ENCODE measurements at places on chromosomes 5 and 9. TPM values are rescaled to one million over a fixed set of nuclear protein-coding genes. Genes with fewer than 3 reads are reported as not detected.
A peak's percentile ranks its signal among the peaks of the same experiment; 100 is the strongest.

GRCh38 chr9:81861644-81862043, 66.6 kb upstream of the SPATA31D4 start:
- no peak for DNase-seq
- H3K27me3 ChIP-seq = no peaks in the 10 kb centered on the region
- H3K27ac ChIP-seq = no peak overlapping the region
- H3K4me1 ChIP-seq = no peaks in the 10 kb centered on the region
- H3K36me3 ChIP-seq = no peaks in the 10 kb centered on the region
- H3K4me3 ChIP-seq = no peak overlapping the region

DNA sequence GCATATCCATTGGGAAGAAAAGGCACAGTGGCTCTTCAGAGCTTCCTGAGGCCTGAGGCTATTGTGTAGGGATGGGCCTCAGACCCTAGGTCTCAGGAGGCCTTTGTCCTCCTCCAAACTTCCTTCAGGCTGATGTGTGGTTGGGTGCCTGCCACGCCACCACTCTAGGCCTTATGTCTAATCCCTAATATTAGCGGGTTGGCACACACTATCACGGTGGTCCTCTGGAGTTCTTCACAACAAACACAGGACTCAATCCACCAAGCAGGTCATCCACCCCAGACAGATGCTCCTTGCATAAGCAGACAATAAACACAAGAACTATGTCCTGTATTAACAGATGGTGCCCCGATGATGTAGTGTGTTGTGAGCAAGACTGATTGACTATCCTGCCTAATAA, 31.0 kb upstream of the FSTL4 start:
- no peak for DNase-seq
- peaks cover 22% of the 10 kb centered on the region for H3K27me3 ChIP-seq
- H3K36me3 ChIP-seq = no peaks in the 10 kb centered on the region
- H3K4me3 ChIP-seq = no peak overlapping the region
- no peaks in the 10 kb centered on the region for H3K4me1 ChIP-seq

GRCh38 chr9:91978740-91979414, 28.8 kb upstream of the ROR2 start:
- H3K36me3 ChIP-seq = no peaks in the 10 kb centered on the region
- H3K4me1 ChIP-seq = no peaks in the 10 kb centered on the region
- no peak overlapping the region for H3K4me3 ChIP-seq
- DNase-seq = no peak

- no peaks in the 10 kb centered on the region for H3K27me3 ChIP-seq
- no peak for DNase-seq
- H3K4me1 ChIP-seq = no peaks in the 10 kb centered on the region
- no peak overlapping the region for H3K4me3 ChIP-seq
- H3K27ac ChIP-seq = no peak overlapping the region
Measured at GRCh38 chr5:96903300-96903699, 27.0 kb downstream of the ERAP2 start.

DNA sequence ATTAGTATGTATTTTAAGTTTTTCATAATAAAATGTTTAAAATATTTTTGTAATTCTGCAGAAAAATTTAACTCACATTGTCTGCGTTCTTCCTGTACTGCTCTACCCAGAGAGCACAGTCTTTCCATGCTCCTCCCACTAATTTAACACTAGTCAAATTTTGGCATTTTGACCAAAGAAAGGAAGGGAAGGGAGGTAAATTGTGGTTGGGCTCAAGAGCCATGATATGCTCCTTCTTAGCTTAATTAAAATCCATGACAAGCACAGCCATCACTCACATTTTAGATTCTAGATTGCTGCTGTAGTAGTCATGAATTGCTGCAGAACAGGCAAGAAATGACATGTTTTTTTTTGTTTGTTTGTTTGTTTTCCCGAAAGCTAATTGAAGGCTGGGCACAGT, 98.4 kb downstream of the NLN start:
- no peaks in the 10 kb centered on the region for H3K27me3 ChIP-seq
- no peak overlapping the region for H3K4me3 ChIP-seq

- peaks cover 57% of the 10 kb centered on the region for H3K4me1 ChIP-seq
- no peak overlapping the region for H3K27ac ChIP-seq
- no peaks in the 10 kb centered on the region for H3K36me3 ChIP-seq
- peak; percentile 39 for DNase-seq
- no peak overlapping the region for H3K4me3 ChIP-seq
- H3K27me3 ChIP-seq = no peaks in the 10 kb centered on the region
Measured at GRCh38 chr5:142748568-142749249, 21.5 kb upstream of the ARHGAP26 start.

- no peak overlapping the region for H3K27ac ChIP-seq
- no peaks in the 10 kb centered on the region for H3K36me3 ChIP-seq
- H3K4me1 ChIP-seq = no peaks in the 10 kb centered on the region
- DNase-seq = no peak
- no peaks in the 10 kb centered on the region for H3K27me3 ChIP-seq
- H3K4me3 ChIP-seq = no peak overlapping the region
Measured at GRCh38 chr9:120151806-120152205, 428.2 kb downstream of the CDK5RAP2 start.

Gene PCDHB6
- 1.1 TPM for total RNA-seq

Measured in heart left ventricle (tissue), 16 donors.